ENCODE measurements at places on chromosomes 2 and 18.

DNA sequence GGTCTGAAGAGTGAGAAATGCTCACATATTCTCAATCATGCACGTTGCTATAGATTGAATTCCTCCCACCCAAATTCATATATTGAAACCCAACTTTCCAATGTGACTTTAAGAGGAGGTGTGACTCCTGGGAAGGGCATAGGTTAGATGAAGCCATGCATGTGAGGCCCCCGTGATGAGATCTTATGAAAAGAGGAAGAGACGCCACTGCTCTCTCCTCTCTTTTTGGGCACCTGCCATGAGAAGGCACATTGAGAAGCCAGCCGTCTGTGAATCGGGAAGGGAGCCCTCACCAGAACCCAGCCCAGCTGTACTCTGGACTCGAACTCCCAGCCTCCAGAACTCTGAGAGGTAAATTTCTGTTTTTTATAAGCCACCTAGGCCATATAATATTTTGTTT, 842.6 kb upstream of the SALL3 start:
- no peak for DNase-seq

GRCh38 chr2:40304340-40304739, 147.6 kb downstream of the SLC8A1 start:
- DNase-seq, result peak; percentile 30

- no peak for DNase-seq
Measured at GRCh38 chr2:232523402-232523681, 2.6 kb upstream of the CHRND start.

DNA sequence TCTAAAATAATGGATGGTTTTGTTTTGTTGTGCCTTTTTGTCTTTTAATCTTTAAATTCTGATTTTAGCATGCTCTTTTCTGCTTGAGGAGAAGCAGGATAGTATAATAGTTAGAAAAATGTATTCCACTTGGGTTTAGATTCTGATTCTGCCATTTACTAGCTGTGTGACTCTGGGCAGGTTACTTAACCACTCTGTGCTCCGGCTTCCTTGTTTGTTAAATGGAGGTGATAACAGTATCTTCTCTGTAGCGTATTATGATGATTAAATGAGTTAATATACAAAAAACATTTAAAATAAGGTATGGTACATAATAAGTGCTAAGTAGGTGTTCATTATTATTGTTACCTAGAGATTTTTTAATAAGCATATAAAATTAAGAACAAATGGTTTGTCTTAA, 26.9 kb upstream of the IL18RAP start:
- DNase-seq, result no peak

DNA sequence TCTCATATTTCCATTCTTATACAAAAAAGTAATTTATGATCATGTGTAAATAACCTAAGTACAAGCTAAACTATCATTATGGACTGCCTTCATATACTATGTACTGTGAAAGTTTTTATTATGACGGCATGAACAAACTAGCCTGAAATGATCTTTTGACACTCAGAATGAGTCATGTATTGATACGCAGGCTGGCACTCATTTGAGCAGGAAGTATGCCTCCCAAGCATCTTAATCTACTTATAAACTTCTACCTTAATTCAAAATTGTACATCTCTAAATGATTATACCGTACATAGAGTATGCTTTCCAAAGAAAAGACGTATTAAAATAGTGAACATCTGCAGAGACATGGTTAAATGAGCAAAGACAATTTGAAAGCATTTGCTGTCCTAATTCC, 207.1 kb upstream of the SPOPL start:
- no peak for DNase-seq

GRCh38 chr2:159960414-159960813, 102.0 kb downstream of the PLA2R1 start:
- DNase-seq, result no peak

GRCh38 chr18:74817576-74817975, 219.9 kb downstream of the ZNF407 start:
- no peak for DNase-seq

GRCh38 chr2:72940786-72941185, 23.5 kb downstream of the EMX1 start:
- no peak for DNase-seq

- peak; percentile 91 for DNase-seq
Measured at GRCh38 chr2:229586746-229587705, 127.3 kb downstream of the DNER start.

DNA sequence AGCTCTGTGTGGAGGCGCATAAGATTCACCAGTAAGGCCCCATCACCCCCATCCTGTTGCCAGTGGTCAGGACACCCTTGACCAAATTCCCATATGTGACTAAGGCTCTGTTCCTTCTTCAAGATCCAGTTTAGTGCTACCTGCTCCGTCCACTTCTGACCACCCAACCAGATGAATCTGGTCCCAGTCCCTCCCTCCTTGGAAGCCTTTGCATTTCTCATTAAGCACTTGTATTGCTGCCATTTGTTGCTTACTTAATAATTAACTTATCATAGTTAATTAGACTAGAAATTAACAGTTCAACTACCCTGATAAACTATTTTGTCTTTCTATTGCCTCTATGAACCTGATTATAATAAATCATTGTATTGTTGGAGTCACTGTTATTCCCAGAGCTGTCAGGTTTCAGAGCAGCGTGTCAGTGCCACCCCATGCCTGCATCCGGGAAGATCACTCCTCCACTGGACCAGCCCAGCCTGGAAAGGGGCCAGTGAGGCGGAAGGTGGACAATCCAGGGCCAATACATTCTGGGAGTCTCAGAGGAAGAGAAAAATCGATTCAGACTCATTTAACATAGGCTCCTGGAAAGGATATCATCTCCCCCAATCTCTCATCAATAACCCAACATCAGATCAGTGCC, 9.5 kb upstream of the NAT8 start:
- DNase-seq, result no peak

GRCh38 chr2:159904959-159905305, 106.9 kb upstream of the CD302 start:
- no peak for DNase-seq

- no peak for DNase-seq
Measured at GRCh38 chr2:207136874-207137273, 28.9 kb downstream of the KLF7 start.

- no peak for DNase-seq
Measured at GRCh38 chr2:161913865-161914264, 160.2 kb downstream of the DPP4 start.

DNA sequence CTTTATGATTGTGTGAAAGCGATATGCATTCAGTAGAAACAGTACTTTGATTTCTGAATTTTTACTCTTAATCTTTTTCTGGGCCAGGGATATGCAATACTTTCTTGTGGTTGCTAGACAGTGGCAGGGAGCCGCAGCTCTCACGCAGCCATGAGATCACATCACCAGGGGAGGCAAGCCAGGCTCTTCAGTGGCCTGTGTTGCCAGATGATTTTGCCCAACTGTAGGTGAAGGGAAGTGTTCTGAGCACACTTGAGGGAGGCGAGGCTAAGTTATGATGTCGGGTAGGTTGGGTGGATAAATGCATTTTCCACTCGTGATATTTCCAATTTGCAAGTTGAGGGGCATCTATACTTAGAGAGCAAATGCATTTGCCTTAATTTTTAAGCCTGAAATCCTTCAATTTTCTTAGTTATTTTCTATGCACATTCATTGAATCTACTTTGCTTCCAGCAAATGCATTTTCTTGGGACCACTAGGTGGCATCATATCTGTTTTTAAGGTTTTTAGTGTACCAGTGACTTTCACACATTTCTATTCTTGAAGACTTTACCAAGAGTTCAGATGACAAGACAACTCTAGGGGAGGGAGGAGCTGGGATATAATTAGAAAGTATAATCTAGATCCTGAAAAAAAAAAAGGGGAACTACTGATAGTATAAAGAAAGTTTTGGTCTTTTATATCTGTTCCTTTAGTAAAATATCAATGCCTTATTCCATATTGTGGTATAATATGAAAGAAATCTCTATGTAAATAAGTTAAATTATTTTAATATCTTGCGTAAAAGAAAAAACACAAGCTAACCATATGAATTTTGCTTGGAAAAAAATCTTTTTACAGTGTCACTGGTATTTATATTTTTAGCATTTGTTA, 643.3 kb downstream of the SOCS6 start:
- peak; percentile 34 for DNase-seq

- DNase-seq, result no peak
Measured at GRCh38 chr18:51266773-51267172, 69.3 kb upstream of the MEX3C start.

DNA sequence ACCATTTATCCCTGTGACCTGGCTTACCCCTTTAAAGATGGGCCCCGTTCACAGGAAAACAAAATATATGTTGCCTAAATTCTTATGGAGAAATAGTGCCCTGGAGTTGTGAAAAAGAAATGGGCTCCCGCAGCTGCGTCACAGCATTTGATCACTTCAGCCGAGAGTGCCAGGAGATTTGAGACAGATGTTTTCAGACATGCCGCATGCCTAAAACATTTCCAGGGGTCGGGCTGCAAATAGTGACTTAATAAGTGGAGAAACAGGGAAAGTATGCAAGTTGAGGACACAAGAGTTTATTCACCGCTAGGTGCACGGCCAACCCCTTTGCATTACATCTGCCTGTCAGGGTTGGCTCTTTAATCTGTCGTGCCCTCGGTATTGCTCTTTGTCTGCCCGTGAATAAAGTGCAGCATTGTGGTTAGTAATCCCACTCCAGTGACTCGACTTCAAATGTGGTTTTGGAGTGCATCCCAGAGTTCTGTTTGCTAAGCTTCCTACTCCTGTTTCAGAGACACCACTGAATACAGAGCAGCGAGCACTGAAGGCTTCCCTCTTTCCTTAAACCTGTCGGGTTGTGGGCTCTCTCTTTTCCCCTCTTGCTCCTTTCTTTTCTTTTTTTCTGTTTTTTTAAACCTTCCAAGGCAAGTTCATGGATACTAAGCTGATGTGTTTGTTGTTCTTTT, 187.5 kb downstream of the LTBP1 start:
- DNase-seq, result no peak
